Spleen (tissue), 13 donors: ENCODE measurements at places on chromosomes 16 and 17. TPM values are rescaled to one million over a fixed set of nuclear protein-coding genes. Genes with fewer than 3 reads are reported as not detected.
A peak's percentile ranks its signal among the peaks of the same experiment; 100 is the strongest.

Gene SEPTIN12
- polyA plus RNA-seq = not detected

GRCh38 chr17:79055197-79055596, 19.4 kb upstream of the ENGASE start:
- DNase-seq = no peak
- no peak overlapping the region for H3K4me3 ChIP-seq
- no peaks in the 10 kb centered on the region for H3K36me3 ChIP-seq
- no peaks in the 10 kb centered on the region for H3K27me3 ChIP-seq
- H3K4me1 ChIP-seq = no peaks in the 10 kb centered on the region

Gene GNG13
- not detected for polyA plus RNA-seq

GRCh38 chr16:35532576-35532975, 2073.2 kb downstream of the TP53TG3F start:
- no peak overlapping the region for H3K4me3 ChIP-seq
- H3K36me3 ChIP-seq = no peaks in the 10 kb centered on the region
- H3K27ac ChIP-seq = no peak overlapping the region
- no peak for DNase-seq

DNA sequence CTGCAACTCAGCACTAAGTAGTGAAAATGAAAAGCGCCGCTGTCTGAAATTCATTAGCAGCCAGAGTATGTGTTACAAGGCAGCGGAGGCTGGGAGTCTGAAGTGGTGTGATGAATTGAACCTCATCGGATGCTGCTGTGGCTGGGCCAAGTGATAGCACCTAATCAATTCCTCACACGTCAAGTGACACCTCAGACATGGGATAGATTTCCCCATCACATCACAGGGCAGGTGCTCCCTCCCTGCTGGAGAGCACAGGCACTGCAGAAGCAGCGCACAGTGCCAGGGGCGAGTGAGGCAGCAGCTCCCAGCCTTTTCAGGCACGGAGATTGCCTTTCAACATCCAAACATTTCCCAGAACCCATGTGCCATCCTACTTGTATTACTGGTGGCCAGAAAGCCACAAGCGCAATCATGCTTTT, 32.2 kb downstream of the DRC3 start:
- DNase-seq = no peak
- no peaks in the 10 kb centered on the region for H3K27me3 ChIP-seq
- H3K27ac ChIP-seq = no peak overlapping the region
- peaks cover 20% of the 10 kb centered on the region for H3K36me3 ChIP-seq

GRCh38 chr17:81573794-81574642, 21.9 kb upstream of the FAAP100 start:
- peaks cover 82% of the 10 kb centered on the region for H3K36me3 ChIP-seq
- no peak for DNase-seq
- no peak overlapping the region for H3K27ac ChIP-seq
- no peaks in the 10 kb centered on the region for H3K27me3 ChIP-seq
- no peak overlapping the region for H3K4me3 ChIP-seq

- peak; percentile 87 for DNase-seq
- H3K27me3 ChIP-seq = no peaks in the 10 kb centered on the region
- H3K4me3 ChIP-seq = peak overlapping the region; percentile 76
- no peaks in the 10 kb centered on the region for H3K36me3 ChIP-seq
- H3K27ac ChIP-seq = peak overlapping the region; percentile 94
These were observed 1.2 kb downstream of the MAF start for GRCh38 chr16:79599256-79599836.

Gene FOXJ1
- not detected for polyA plus RNA-seq

Gene TEDC2
- polyA plus RNA-seq = 2.7 TPM

Gene CCL8
- polyA plus RNA-seq = 0.41 TPM
